Mucosa of descending colon (tissue), 3 donors: ENCODE measurements at places on chromosomes 16 and 17. TPM values are rescaled to one million over a fixed set of nuclear protein-coding genes. Genes with fewer than 3 reads are reported as not detected.

Gene CACNG1
- not detected for total RNA-seq

Gene NUBP2
- total RNA-seq = 39.3 TPM

Gene MON1B
- 54.8 TPM for total RNA-seq

Gene CIITA
- 9.1 TPM for total RNA-seq

Gene COX6A2
- 0.80 TPM for total RNA-seq

Gene SP6
- total RNA-seq = 11.6 TPM

Gene ADCY9
- total RNA-seq = 50.8 TPM

Gene KRTAP17-1
- not detected for total RNA-seq

Gene FTO
- total RNA-seq = 39.1 TPM

Gene RAB11FIP3
- 30.7 TPM for total RNA-seq

Gene KRTAP4-5
- not detected for total RNA-seq

Gene MFAP4
- 19.0 TPM for total RNA-seq

Gene REXO5
- total RNA-seq = 3.0 TPM

Gene CD19
- total RNA-seq = 0.29 TPM

Gene JPT2
- 58.5 TPM for total RNA-seq

Gene CBLN1
- total RNA-seq = 0.29 TPM

Gene ANKS4B
- 20.9 TPM for total RNA-seq

Gene FBXO39
- total RNA-seq = not detected
